ENCODE measurements at places on chromosomes 11 and 22. TPM values are rescaled to one million over a fixed set of nuclear protein-coding genes. Genes with fewer than 3 reads are reported as not detected.

Gene SLC15A3
- not detected for total RNA-seq

Gene EEF1G
- total RNA-seq = 1,218 TPM

Gene ACRV1
- total RNA-seq = not detected

Gene OR8B3
- total RNA-seq = not detected

Gene CD3D
- not detected for total RNA-seq
